ENCODE measurements at places on chromosomes 2 and 18.

- DNase-seq: no peak
Measured at GRCh38 chr2:127597984-127598380, 48.0 kb upstream of the GPR17 start.

DNA sequence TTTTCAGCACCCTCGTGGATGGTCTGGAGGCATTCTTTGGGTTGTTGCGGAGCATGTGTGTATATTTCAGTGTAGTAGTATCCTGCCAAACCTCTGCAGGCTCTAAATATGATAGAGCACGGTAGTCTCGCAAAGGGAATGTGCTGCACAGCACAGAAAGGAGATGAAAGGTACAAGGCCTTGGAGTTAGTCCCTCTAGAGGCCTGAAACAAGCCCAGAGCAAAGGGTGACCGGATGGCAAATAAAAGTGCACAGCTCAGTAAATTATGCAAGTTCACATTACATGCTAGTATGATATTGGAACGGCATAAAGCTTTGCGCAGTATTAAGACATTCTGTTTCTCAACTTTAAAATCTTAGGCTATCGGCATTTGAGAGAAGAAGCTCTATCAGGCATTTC, 294.5 kb upstream of the REV1 start:
- no peak for DNase-seq

DNA sequence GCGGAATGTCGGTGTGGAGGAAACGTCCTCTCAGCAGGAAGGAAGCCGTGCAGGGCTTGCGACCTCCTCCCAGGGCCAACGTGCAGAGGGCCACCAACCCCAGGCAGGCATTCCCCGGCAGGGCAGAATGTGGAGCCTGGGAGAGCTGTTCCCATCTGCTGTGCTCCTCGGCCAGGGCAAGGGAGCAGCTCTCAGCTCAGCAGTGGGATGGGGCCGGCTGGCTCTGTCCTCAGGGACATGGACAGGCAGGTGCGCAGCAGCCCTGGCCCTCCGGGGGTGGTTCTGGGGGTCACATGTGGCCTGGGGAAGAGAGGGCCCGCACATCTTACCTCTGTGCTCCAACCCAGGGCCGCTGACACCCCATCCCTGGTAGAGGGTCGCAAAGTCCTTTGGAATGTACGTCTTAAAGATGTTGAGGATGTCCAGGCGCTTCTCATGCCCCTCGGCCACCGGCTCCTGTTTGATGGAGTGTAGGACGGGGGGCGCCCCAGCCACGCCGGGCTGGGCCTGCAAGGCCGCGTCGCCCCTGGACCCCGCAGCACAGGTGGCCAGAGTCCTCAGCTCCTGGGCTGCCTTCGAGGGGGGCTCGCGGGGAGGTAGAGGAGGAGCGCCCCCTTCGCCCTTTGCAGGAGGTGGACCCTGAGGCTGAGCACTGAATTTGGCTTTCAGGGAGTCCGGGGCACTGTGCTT, 116.4 kb downstream of the ZNF516 start:
- DNase-seq: no peak

DNA sequence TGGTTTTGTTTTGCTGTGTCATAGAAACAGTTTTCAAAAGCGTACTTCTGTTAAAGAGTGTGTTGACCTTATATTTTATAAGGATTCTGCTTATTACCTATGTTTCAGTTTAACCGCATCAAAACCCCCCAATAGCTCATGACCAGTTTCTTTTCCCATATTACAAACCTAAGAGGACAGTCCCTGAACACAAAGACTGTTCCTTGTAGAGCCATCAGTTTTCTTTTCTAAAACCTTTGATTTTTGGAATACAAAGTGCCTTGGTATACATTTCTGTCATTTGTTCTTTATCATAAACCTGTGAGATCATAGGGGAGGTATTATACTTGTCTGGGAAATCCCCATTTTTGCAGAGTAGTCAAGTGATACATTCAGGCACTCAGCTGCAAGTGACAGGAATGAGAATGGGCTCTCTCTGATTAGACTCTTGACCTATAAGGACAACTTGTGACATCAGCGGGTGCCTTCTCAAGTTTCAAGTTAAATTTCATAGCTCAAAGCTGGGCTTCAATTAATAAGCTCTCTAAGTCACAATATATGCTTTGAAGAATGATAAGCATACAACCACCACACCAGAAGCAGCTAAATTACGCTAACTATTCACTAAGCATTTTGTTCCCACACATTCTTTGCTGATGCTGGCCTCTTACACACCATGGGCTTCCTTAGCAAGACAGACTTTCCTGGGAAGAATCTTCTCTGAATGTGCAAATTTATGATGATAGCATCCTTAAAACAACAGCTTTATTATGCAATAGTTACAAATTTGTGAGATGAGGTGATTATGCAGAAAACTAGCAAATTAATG, 97.5 kb upstream of the CD302 start:
- DNase-seq: no peak

GRCh38 chr2:84906900-84907714, 1.7 kb downstream of the TMSB10 start:
- DNase-seq: no peak

- no peak for DNase-seq
Measured at GRCh38 chr18:21242780-21243401, 859 bp downstream of the GREB1L start.

DNA sequence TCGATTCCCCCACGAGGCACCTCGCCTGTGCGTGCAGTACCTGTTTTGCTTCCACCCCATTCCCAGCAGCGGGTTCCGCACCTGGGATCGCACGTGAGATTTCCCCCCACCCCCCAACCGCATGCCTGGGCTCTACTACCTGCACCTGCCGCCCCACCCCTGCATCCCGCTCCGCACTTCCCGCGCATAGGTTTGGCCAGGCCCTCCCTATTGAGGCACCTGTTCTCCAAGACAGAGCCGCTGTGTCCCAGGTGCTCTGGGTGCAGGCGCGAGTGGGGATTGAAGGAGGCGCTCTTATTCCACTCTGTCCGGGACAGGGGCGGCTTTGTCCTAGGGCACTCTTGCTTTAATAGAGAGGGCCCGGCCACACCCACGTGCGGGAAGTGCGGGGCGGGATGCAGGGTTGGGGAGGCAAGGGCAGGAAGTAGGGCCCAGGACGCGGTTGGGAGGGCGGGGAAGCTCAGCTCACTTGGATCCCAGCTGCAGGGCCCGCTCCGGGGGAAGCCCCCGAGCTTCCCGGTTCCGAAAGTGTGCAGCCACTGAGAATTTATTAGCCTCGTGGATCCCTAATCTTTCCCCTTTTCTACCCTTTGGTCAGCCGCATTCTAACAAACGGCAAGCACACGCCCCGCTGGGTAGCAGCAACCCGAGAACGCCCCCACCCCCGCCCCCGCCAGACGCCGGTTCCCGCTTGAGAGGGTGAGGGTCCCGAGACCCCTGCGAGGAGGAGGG, 670 bp upstream of the MOCOS start:
- no peak for DNase-seq

DNA sequence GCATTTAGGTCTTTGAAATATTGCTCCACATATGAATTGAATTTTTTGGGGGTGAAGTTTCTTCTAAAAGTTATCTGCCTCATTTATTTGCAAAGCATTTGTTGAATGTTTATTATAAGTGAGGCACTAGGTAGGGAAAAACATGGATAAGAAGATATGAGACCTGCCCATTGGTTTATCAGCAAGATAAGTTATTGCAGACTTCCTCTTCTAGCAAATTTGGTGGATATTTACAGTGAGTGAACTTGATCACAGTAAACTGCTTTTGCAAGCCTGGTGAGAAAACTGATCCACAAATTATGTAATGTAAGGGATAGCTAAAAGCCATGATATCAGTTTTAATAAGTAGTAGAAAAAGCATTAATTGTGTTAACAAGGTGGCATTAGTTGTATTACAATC, 364.8 kb downstream of the SOCS6 start:
- no peak for DNase-seq

- DNase-seq: no peak
Measured at GRCh38 chr2:138202762-138203161, 238.5 kb downstream of the HNMT start.

- no peak for DNase-seq
Measured at GRCh38 chr2:48320742-48321141, 209.2 kb upstream of the STON1 start.

GRCh38 chr2:138600732-138601457, 99.3 kb downstream of the SPOPL start:
- DNase-seq: no peak

GRCh38 chr18:13482618-13482945, 243.8 kb downstream of the FAM210A start:
- no peak for DNase-seq

- peak; percentile 67 for DNase-seq
Measured at GRCh38 chr2:181124497-181124896, 144.1 kb downstream of the UBE2E3 start.

GRCh38 chr2:67156796-67157195, 240.3 kb upstream of the ETAA1 start:
- DNase-seq: no peak

DNA sequence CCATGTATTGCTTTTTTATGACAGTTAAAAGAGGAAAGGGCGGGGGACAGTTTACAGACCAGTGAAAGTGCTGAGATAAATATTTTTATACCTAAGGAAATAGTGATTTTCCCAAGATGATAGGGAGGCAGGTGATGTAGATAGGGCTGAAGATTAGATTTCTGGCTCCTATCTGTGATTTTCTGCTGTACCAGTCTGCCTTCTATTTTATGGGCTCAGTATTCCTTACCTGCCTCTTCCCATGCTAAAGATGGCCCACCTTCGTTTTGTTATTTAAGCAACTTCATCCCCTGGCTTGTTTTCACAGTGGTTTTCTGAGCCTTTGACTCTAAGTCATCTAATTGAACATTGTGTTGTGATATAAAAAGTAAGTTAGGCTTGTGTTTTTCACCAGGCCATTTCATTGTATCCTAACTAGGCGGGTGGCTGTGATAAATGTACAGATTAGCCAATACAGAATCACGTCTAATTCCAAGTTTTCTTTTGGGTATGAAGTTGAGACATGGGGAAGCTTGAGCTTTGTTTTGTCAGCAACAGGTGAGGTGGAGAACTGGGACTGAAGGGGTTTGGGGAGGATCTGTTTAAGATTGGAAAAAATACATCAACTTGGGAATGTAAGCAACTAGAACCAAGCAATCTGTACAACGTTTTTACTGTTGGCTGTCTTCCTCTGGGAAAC, 5.2 kb downstream of the RPL37A start:
- no peak for DNase-seq

GRCh38 chr18:22667156-22667555, 249.4 kb upstream of the CTAGE1 start:
- no peak for DNase-seq

DNA sequence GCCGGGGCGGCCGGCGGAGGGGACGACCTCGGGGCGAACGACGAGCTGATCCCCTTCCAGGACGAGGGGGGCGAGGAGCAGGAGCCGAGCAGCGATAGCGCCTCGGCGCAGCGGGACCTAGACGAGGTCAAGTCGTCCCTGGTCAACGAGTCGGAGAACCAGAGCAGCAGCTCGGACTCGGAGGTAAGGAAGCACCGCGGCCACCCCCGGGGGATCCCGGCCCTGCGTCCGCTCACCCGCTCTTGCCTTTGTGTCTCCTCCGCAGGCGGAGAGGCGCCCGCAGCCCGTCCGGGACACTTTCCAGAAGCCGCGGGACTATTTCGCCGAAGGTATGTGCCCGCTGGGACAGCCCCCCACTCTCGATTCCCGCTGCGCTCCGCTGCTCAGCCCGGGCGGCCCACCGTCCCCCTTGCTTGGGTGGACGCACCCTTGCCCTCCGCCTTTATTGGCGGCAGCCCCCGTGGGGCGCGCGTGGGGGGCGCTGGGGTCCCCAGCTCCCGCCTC, 611 bp downstream of the TCF7L1 start:
- DNase-seq: no peak

- DNase-seq: no peak
Measured at GRCh38 chr2:43191947-43192516, 34.4 kb downstream of the ZFP36L2 start.

DNA sequence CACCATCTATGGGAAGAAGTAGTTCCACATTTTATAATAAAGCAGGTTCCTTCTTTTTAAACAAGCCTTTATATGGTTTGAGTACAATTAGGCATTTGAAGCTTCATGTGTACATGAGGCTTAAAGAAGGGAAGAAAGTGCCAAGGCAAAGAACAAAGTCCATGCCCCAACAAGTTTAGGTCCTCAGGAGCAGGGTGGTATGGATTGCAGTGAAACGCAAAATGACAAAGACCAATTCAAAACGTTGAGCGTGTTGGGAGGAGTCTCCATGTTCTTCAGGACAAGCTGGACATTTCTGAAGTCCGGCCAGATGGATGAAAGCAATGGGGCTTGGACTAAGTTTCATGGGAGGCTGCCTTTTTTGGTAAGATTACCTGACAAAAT, 78.8 kb upstream of the FZD5 start:
- DNase-seq: no peak

GRCh38 chr2:67656875-67657274, 259.7 kb downstream of the ETAA1 start:
- peak; percentile 30 for DNase-seq

- no peak for DNase-seq
Measured at GRCh38 chr2:169997140-169997887, 170.1 kb downstream of the UBR3 start.

GRCh38 chr2:177348118-177348654, 44.4 kb upstream of the AGPS start:
- DNase-seq: no peak

DNA sequence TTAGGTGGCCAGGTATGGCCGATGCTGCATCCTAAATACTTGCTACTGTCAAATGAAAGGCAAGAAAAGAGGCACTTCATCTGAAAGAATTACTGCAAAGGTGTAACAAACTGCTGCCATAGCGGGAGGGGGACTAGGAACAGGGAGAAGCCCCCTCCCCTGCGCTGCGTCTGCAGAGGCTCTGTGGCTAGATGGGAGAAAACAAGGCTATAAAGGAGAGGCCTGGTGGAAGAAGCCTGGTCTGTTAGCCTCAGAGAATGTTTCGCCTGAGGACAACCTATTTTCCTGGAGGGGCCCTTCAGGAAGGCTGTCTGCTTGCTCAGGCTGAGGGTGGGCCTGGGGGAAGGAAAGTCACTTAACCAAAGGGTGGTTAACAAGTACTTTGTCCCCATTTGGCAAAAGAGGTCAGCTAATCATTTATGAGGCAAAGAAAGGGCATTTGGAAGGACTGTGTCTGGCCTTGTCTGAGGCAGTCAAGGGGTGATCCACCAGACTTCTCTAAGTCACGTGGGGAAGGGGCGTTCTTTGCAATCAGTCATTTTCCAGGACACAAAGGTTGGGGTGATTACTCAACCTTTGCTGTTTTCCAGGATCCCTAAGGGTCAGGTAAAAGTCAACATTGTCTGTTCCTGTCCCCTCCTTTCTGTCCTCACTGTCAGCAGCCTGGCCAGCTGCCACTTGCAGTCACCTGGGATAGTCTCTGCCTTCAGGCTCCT, 103.0 kb upstream of the TMEM200C start:
- no peak for DNase-seq

- no peak for DNase-seq
Measured at GRCh38 chr2:9964334-9964980, 13.0 kb downstream of the GRHL1 start.

- no peak for DNase-seq
Measured at GRCh38 chr18:47887227-47887626, 43.2 kb downstream of the SMAD2 start.

Data from non-pigmented ciliary epithelial cell (primary cell).